ENCODE measurements at places on chromosomes 7 and 10.

DNA sequence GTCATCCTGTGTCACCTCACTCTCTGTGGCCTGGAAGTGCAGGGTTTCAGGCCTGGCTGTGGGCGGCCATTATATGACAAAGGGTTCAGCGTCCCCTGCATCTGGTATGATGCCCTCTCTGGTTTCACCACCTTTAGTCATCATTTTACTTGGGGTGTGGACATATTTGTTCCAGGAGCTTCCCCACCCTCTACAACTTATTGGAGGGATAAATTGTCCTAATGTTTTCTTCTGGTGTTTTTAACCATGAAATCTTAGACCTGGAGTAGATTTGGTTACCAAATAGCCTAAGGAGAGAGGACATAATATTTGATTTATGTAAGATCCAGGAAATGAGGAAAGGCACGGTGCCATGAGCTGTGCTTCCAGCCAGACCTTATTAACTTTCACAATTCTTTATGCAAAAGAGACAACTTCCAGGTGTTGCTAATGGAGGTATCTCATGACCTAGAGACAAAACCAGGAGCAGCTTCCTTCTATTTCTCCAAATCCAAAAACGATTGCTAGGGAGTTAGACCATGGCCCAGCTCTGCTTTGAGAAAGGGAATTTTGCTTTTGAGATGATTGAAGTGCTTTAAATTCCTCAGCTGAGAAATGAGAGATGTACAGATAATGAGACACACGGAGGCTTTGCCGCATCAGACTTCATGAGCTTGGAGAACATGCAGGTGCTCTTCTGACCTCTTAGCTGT, 20.9 kb downstream of the WBP1L start:
- no peak for DNase-seq

DNA sequence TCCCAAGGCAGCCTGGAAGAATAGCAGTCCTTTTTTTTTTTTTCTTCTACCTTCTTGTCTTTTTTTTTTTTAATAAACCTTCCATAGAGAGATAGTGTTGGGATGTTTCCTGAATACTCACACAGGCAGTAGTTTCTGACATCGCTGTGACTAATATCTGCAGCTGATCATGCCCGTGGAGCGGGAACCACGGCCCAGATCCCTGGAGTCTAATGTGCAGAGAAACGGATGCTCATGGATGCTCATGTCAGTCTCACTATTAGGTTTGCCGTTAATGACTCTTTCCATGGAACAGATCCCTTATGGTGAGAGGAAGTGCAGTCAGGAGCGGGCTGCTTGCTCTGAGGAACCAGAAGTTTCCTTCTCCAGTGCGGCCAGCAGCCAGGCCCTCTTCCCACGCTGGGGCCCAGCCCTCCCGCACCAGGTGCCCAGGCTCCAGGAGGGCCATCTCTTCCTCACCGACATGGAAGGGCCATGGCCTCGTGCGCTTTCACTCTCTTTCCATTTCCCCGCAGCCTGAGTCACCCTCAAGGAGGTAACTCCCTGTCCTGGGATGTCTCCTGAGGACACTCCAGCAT, 132.5 kb downstream of the WDR37 start:
- DNase-seq: no peak

- no peak for DNase-seq
Observed at GRCh38 chr10:8070440-8070839, 16.0 kb downstream of the GATA3 start.

DNA sequence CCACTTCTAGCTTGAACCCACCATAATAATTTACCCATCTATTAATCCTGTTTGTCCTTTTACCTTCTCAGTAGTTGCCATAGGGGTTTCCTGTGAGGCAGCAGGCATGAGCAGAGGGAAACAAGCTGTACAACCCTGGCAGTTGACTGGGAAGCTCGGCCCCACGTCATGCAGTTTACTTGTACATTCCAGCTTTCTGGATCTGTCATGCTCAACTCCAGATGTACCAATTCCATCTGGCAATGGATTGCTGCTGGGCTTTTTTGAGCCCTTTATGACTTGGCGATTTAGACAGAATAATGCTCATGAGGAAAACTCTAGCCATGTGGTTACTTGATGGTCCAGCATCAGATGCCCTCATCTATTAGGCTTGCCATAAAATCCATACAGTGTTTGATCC, 112.5 kb downstream of the GNAI1 start:
- DNase-seq: no peak

DNA sequence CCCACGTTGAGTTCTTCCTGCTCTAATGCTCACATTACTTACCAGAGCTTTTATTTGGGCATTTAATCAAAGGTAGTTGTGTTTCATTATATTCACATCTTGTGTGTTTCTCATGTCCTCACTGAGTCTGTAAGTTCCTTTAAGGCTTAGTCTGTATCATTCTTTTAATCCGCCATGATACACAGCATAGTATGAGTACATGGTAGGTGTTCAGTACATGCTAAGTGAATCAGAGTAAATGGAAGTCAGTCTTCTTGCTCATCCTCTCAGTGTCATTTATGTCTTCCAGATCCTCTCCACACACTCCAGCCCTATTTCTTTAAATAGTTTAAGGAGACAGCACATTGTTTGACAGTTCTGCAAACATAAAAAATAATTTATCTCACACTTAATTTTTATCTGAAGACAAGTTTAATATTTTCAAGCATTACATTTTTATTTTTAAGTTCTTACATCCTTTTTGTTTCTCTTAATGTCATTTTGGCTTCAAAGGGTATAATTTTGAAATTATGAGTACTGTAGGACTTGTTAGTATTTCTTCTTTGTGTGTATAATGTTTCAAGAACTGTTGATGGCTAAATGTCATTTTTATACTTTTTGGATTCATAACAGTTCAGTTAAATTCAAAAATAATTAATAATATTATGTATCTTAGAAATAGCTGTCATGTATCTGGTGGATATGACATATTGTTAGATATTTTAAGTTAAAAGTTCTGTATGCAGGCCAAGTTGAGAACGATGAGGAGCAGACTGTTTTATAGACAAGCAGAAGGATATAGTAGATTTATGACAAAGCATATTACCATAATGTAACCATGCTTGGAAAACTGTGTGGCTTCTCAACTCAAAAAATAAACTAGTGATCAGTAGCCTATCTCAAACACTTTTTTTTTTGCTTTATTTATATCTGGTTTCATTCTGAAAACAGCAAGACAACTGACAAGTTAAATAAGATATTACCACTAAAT, 342.7 kb downstream of the LRMDA start:
- DNase-seq: no peak

- DNase-seq: no peak
Observed at GRCh38 chr7:116984511-116984910, 31.2 kb downstream of the ST7 start.

DNA sequence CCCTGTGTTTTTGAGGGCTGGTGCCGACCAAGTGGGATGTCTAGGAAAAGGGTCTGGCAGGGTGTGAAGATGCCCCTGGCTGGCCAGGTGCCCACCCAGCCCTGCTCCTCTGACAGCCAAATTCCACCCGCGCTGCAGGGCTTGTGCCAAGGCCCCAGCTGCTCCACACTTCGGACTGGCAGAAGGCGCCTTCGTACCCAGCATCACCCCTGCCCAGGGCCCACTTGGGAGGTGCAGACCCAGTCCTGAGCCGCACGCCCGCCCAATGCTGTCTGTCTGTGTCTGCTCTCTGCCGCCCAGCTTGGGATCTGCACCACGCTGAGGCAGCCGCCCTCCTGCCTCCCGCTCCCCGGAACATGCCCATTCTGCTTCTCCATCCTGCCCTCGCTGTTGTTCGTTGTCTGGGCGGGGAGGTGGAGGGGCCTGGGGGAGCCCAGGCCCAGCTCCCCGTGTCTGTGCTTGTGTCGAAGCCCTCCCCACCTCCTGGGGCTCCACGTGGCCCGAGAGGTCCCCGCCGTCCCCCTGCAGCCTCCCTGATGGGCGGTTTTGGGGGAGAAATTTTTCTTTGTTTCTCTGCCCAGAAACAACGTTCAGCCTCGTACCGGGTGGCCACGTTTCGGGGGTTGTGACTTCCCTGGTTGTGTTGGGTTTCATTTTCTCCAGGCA, 36.9 kb upstream of the PPIF start:
- DNase-seq: no peak

DNA sequence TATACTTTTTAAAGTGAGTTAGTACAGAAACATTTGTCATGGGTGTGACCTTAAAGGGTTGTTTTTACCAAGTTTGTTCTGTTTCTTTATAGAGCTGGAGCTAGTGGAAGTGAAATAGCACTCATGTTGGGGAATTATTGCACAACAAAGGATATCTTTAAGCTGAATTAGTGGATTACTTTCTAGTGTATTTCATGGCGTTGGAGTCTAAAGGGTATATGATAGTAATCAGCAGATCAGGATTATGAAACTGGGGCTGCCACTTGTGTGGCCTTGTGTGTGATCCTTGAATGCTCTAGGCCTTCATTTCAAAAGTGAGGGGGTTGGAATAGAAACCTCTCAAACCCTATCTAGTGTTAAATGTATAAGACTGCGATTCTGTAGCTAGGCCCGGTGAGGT, 123.6 kb downstream of the LYZL1 start:
- DNase-seq: no peak

- no peak for DNase-seq
Observed at GRCh38 chr7:111516612-111517011, 45.7 kb downstream of the IMMP2L start.

- DNase-seq: no peak
Observed at GRCh38 chr7:151215396-151215795, 5.1 kb upstream of the H2BK1 start.

DNA sequence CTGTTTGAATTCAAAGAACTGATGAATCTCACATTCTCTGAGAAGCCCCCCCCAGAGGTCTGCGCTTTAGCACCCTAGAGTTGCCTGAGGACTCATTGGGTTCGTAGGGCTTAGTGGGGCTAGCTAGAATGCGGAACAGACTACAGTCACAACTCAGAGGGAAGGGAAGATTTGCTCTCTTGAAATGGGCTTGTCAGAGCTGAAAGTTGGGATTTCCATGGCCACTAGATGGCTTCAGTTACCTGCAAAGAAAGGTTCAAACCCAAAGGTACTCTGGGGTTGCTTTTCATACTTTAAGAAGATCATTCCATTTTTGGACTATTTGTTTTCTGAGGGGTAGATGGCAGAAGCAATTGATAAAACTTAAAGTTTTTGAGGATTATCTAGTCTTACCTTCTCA, 205.0 kb downstream of the BBS9 start:
- no peak for DNase-seq

GRCh38 chr7:156907656-156908055, 14.7 kb upstream of the LMBR1 start:
- peak; percentile 47 for DNase-seq

DNA sequence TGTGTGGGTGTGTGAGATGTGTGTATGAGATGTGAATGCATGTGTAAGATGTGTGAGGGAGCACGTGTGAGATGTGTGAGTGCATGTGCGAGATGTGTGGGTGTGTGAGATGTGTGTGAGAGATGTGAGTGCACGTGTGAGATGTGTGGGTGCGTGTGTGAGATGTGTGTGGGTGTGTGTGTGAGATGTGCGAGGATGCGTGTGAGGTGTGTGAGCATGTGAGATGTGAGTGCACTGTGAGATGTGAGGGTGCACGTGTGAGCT, 31.0 kb downstream of the PPIF start:
- DNase-seq: no peak

DNA sequence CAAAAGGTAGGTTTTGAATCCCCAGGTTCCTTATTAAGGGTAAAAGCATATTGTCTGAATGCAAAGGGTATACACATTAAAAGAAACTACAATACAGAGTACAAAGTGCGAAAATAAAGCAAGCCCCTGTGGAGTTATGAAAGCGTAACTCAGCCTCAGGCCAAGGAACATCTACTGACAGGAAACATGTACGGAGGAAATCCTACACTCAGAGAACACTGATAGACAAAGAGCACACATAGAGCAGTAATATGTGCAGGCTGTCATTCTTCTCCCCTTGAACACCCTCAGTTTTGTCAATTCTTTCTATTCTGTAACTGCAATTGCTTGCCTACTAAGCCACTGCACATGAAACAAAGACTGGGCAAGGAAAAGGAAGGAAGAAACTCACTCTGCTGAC, 150.2 kb downstream of the DGKB start:
- DNase-seq: no peak

- DNase-seq: no peak
Observed at GRCh38 chr7:20165146-20165510, 52.1 kb downstream of the MACC1 start.

- DNase-seq: no peak
Observed at GRCh38 chr10:13809427-13809826, 222.7 kb downstream of the PRPF18 start.

- no peak for DNase-seq
Observed at GRCh38 chr10:77836299-77836820, 90.2 kb downstream of the DLG5 start.

DNA sequence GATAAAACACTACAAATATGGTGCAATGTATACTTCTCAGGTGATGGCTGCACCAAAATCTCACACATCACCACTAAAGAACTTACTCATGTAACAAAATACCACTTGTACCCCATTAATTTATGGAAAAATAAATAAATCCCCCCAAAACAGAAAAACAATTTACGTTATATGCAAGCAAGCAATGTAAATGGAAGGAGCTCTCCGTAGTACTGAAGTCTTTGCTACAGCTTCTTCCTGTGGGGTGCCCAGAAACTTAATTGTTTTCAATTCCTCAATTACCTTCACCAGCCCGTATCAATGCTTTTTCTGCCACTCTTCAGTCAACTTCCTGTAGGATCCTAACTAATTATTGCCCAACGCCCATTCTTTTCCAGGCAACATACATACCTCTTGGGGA, 138.1 kb downstream of the RELN start:
- peak; percentile 3 for DNase-seq

- DNase-seq: no peak
Observed at GRCh38 chr7:109549471-109550193, 980.0 kb downstream of the DNAJB9 start.

GRCh38 chr7:138755331-138755747, 42.5 kb upstream of the TMEM213 start:
- DNase-seq: no peak

GRCh38 chr10:15804109-15804508, 56.2 kb downstream of the MINDY3 start:
- DNase-seq: no peak

DNA sequence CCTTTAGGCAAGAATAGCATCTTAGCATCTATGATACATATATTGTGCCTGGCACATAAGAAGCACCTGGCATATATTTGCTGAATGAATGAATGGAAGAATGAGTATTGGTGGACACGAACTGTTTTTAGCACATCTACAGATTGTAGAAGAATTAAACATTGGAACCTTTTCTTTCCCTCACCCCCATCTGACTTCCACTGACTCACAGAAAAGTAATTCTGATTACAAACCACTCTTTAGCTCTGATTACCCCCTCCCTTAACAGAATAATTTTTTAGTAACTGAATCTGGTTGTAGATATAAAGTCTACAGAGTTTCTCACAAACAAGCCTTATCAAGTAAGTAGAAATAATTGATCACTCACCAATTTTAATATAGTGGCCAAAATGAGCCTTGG, 31.9 kb downstream of the SLC26A4 start:
- DNase-seq: no peak

DNA sequence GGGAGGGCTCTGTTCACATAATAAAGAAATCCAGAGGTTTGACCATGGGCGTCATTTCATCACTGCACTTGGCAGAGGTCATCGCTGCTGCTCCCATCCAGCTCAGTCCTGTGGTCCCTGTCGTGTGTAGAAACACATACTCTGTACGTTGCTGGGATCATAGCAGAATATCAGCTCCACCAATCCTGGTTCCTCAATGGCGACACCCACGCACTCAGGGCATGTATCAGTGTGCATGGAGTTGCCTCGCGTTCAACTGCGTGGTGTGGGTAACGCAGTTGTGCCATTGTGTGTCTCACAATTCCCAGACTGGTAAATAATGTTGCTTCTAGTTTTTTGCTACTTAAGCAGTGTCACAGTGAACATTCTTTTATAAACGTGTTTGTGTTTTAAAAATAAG, 111.1 kb downstream of the LHPP start:
- DNase-seq: no peak
